ENCODE measurements at places on chromosomes 4 and X.

DNA sequence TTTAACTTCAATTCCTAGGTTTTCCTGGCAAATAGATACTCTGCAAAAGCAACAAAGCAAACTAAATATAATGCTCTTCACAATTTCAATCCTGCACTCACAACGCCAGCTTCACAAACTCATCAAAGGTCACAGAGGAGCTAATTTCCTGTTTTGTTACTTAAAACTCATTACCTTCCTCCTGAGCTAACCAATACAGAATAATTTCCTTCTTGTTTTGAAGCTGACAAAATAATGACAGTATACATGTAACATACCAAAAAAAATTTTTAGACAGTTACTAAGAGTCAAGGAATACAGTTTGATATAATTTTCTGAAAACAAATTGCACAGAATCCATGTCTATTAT lies 17.9 kb downstream of the CNOT6L start:
- no peaks in the 10 kb centered on the region for H3K27me3 ChIP-seq
- no peak overlapping the region for H3K27ac ChIP-seq
- no peak for DNase-seq
- H3K4me3 ChIP-seq = no peak overlapping the region
- peaks cover 10% of the 10 kb centered on the region for H3K4me1 ChIP-seq
- no peaks in the 10 kb centered on the region for H3K36me3 ChIP-seq

- H3K27ac ChIP-seq = no peak overlapping the region
- no peak for DNase-seq
- H3K27me3 ChIP-seq = no peaks in the 10 kb centered on the region
- no peak overlapping the region for H3K4me3 ChIP-seq
- H3K4me1 ChIP-seq = no peaks in the 10 kb centered on the region
- peaks cover 2% of the 10 kb centered on the region for H3K36me3 ChIP-seq
Observed at GRCh38 chrX:134998246-134998645, 7.5 kb downstream of the SMIM10 start.

- DNase-seq = no peak
- H3K27ac ChIP-seq = no peak overlapping the region
- H3K4me1 ChIP-seq = peaks cover 29% of the 10 kb centered on the region
- H3K4me3 ChIP-seq = no peak overlapping the region
Observed at GRCh38 chr4:152684007-152684406, 4.2 kb upstream of the TMEM154 start.

DNA sequence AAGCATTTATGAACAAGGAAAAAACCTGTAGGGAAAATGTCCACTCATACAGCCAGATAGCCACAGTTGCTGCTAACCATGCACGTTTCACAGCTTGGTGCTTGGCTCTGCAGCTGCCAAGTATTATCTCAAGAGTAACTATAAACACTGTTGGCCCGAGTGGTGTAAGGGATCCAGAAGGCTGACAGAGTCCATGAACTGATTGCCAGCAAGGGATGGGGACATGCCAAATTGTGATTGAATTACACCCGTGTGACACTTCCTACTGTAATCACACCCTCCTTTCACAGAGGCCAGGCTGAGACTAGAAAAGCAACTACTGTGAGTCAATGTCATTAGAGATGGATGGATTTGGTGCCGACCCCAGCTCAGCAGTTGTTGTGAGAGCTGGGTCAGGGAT lies 223.9 kb upstream of the ANKRD50 start:
- DNase-seq = no peak
- no peaks in the 10 kb centered on the region for H3K27me3 ChIP-seq
- peaks cover 14% of the 10 kb centered on the region for H3K4me1 ChIP-seq

DNA sequence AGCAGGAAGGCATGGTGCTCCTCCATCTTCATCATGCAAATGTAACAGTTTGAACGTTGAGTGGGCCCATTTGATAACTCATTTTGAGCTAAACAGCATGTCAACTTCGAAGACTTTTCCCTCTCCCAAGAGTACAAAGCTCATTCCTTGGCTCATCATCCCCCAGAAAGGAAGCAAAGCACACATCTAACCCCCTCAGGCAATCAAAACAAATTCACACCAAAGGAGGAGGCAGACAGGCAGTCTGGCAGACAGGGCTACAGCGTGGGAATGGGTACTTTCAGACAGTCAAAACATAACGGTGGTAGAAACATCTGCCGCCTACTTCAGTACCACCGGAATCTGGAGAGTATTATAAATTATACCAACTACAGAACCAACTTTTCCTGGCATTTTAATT lies 81.7 kb downstream of the PCDH19 start:
- no peak overlapping the region for H3K27ac ChIP-seq
- H3K4me3 ChIP-seq = no peak overlapping the region
- H3K36me3 ChIP-seq = peaks cover 1% of the 10 kb centered on the region
- no peaks in the 10 kb centered on the region for H3K27me3 ChIP-seq

DNA sequence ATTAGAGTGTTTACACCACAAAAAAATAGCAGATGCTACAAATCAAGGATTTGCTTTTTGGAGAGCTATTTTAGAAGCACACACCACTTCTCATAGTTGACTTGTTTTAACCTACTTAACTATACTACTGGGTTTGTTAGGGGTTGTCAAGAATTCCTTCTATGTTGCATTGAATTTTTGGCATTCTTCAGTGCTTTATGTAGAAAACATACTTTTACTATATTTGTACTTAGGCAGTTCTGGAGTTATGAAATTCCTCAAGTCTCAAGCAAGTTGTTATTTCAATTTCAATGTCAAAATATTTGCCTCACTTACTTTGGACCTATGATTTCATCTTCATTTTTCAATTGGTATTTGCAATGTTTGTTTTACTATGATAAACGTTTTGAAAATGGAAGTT lies 449.6 kb downstream of the GLUD2 start:
- no peaks in the 10 kb centered on the region for H3K27me3 ChIP-seq
- H3K27ac ChIP-seq = no peak overlapping the region
- H3K4me1 ChIP-seq = no peaks in the 10 kb centered on the region
- DNase-seq = no peak
- H3K4me3 ChIP-seq = no peak overlapping the region

- DNase-seq = no peak
- H3K4me1 ChIP-seq = peaks cover 6% of the 10 kb centered on the region
Observed at GRCh38 chr4:106670976-106671375, 302.4 kb upstream of the GIMD1 start.

- peak; percentile 15 for DNase-seq
- H3K4me1 ChIP-seq = peaks cover 24% of the 10 kb centered on the region
- peak within 1 kb of the TSS; percentile 94 for H3K27ac ChIP-seq
- no peaks in the 10 kb centered on the region for H3K27me3 ChIP-seq
- peak within 1 kb of the TSS; percentile 91 for H3K4me3 ChIP-seq
- H3K36me3 ChIP-seq = no peaks in the 10 kb centered on the region
Observed at GRCh38 chr4:15469402-15470127, at the start of gene CC2D2A. Gene CC2D2A, plus strand, starts transcription at chr4:15469882. Its CDS starts 6,051 bp downstream, at chr4:15475933.

- no peaks in the 10 kb centered on the region for H3K36me3 ChIP-seq
- H3K4me1 ChIP-seq = no peaks in the 10 kb centered on the region
- no peak overlapping the region for H3K27ac ChIP-seq
- H3K27me3 ChIP-seq = no peaks in the 10 kb centered on the region
Observed at GRCh38 chr4:81135501-81135900, 79.5 kb downstream of the PRKG2 start.

- no peak for DNase-seq
- H3K27ac ChIP-seq = no peak overlapping the region
Observed at GRCh38 chr4:112664611-112665010, 27.7 kb downstream of the LARP7 start.

- peak overlapping the region; percentile 97 for H3K27ac ChIP-seq
- H3K27me3 ChIP-seq = no peaks in the 10 kb centered on the region
- DNase-seq = peak; percentile 10
- H3K4me3 ChIP-seq = peak overlapping the region; percentile 73
- no peaks in the 10 kb centered on the region for H3K36me3 ChIP-seq
- H3K4me1 ChIP-seq = peaks cover 13% of the 10 kb centered on the region
Observed at GRCh38 chrX:1807301-1807731, 192.5 kb downstream of the ASMT start.

- peaks cover 7% of the 10 kb centered on the region for H3K4me1 ChIP-seq
- H3K4me3 ChIP-seq = no peak overlapping the region
- no peak overlapping the region for H3K27ac ChIP-seq
- H3K27me3 ChIP-seq = no peaks in the 10 kb centered on the region
- no peak for DNase-seq
Observed at GRCh38 chr4:111849746-111850284, 295.4 kb upstream of the FAM241A start.

GRCh38 chrX:154401918-154402621 lies 3.9 kb downstream of the RPL10 start:
- peaks cover 19% of the 10 kb centered on the region for H3K4me1 ChIP-seq
- H3K36me3 ChIP-seq = peaks cover 23% of the 10 kb centered on the region
- no peak overlapping the region for H3K27ac ChIP-seq
- H3K4me3 ChIP-seq = peak overlapping the region; percentile 96
